Stimulated activated naive CD8-positive, alpha-beta T cell treated with anti-CD3 and anti-CD28 coated beads, Interleukin-15, amount 100 ng/mL, for 72 hours (primary cell): ENCODE measurements at places on chromosomes 11 and 22.

- peak; percentile 10 for DNase-seq
These were observed 60.1 kb upstream of the PHF21B start for GRCh38 chr22:45069925-45070324.

DNA sequence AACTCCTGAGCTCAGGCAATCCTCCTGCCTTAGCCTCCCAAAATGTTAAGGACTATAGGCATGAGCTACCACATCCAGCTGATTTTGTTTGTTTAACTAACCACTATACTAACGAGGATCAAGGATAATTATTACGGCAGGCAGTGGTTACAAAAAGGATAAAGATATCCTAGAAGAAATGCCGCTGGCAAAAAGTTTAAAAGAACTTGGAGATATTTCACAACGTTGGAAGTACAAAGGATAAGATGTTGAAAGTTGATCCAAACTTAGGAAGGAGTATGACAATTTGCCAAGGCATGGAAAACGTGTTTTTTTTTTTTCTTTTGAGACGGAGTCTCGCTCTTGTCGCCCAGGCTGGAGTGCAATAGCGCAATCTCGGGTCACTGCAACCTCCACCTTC is 13.4 kb downstream of the AP5B1 start:
- DNase-seq = no peak

- no peak for DNase-seq
These were observed 4.2 kb downstream of the FBLN1 start for GRCh38 chr22:45506816-45507360.

- no peak for DNase-seq
These were observed 116.0 kb upstream of the DDI1 start for GRCh38 chr11:103920449-103920848.

GRCh38 chr11:107999759-108000455 is 8.8 kb upstream of the CUL5 start:
- DNase-seq = peak; percentile 29

DNA sequence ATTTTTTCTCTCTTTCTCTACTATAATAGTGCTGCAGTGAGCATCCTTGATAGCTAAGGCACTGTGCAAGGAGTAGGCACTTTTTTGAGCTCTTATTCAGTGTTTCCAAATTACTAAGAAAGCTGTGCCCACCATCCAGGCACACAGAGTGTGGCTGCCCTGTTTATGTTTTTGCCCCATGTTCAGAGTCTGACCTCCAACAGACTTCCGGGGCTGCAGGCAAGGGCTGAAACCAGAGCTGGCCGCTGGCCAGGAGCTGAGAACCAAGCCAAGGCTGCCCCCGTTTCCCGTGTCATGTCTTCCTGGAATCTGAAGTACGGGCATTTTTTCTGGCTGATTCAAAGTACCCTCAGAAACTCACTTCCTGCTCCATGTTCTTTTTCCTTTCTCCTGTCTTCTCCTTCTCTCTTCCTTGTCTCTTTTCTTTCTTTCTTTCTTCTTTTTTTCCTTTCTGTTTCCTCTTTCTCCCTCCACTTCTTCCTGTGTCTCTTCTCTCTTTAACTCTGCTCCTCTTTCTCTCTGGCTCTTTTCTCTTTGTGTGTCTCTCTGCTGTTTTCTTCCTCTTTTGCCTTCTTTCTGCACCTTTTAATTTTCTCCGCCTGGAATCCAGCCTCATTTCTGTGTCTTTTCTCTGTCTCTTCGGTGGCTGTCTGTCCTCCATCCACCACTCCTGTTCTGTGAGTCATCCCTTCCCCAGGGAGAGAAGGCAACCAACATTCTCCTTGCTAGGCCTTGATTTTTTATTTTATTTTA is 17.0 kb upstream of the KCTD14 start:
- DNase-seq = peak; percentile 23

DNA sequence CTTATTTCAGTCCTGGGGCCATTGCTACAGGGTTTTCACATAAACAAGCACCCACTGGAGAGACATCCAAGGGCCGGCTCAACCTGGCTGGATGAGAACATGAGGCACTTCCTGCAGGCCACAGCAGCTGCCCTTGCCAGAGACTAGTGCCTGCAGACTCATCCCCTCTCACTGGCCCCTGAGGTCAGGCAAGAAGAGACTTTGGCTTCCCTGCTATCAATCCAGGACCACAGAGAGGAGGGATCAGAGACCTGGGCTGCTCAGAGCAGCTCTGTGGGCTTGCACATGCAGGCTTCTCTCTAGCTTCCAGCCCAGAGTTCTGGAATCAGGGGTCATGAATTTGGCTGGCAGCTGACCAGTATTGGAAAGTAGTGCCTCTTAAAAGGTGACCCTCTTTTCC is 79.5 kb downstream of the CABIN1 start:
- no peak for DNase-seq

GRCh38 chr11:103927535-103927934 is 108.9 kb upstream of the DDI1 start:
- DNase-seq = no peak

- DNase-seq = no peak
These were observed 36.2 kb downstream of the PPM1F start for GRCh38 chr22:21916309-21916918.
